T-helper 1 cell (primary cell): ENCODE measurements at places on chromosomes 7 and 10.

DNA sequence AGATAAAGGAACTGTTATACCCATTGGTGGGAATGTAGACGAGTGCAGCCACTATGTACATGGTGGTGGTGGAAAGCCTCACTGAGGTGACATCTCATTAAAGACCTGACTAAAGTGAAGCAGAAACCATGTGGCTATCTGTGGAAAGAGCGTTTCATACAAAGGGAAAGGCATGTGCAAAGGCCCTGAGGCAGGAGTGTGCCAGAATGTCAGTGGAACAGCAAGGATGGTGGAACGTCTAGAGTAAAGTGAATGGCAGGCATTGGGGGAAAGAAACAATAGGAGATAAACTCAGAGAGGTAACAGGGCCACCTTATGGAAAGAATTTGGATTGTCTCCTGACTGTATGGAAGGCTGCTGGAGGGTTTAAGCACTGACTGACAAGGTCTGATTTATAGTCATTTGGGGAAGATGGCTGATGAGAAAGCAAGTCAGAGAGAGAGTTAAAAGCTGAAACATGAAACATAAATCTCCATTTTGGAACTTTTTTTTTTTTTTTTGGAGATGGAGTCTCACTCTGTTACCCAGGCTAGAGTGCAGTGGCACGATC lies 245.7 kb downstream of the STK31 start:
- no peak for DNase-seq

- DNase-seq: no peak
Measured at GRCh38 chr7:128356546-128357216, 4.8 kb downstream of the PRRT4 start.

DNA sequence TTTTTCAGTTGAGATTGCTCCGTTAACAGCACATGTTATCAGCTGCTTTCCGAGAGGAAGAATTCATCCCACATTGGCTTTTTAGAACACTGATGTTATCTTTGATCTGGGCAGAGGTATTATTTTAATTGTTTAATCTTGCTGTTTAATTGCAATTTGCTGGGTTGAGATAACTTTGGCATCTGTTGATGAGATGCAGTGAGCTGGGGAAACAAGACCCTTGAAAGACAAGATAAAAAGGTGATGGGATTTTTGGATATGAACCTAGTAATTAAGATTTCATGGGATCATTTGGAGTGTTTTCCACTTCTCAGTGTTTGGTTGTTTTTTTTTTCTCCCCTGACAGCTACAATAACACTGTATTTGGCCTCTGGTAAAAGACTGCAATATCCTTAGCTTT lies 4.5 kb downstream of the CELF2 start:
- DNase-seq: no peak

- DNase-seq: no peak
Measured at GRCh38 chr7:106731187-106731586, 70.2 kb upstream of the CCDC71L start.

GRCh38 chr10:100978121-100978900 lies 9.0 kb downstream of the MRPL43 start:
- DNase-seq: no peak

GRCh38 chr7:99863847-99864440 lies 12.9 kb downstream of the OR2AE1 start:
- no peak for DNase-seq

DNA sequence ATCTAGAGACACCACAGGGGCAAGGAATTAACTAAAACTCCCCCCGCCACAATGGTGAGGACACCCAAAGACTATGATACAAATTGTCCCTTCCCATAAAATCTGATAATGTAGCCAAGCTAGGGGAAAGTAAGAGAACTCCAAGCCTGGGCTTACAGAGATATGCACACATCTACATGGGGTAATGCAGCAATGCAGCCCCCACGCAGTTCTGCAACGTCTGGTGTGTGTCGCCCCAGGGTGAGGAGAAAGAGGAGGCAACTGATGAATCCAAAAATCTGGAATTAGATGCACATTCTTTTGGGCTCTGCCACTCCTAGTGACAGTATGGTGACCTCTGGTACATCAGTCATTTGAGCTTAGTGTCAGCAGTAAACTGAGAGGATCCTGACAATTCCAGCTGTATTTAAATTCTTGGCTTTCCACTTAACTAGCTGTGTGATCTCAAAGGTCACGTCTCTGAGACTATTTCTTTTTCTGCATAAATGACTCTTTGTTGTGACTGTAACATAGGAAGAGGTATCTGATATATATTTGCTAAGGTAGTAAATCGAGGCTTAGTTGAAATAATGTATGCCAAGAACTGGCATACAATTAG lies 51.5 kb downstream of the PIP4K2A start:
- no peak for DNase-seq

DNA sequence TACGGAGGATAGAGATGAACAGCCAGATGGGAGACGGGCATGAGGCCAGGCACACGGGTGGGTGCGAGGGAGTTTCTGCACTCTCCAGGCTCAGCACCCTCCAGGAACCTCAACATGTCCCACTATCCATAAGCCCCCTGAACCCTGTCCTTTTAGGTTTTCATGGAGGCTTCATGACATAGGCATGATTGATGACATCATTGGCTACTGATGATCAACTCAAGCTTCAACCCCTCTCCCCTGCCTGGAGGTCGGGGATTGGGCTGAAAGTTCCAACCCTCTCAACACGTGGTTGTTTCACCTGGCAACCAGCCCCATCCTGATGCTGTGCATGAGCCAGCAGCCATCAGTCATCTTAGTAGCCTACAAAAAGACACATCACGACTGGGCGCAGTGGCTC lies 360.7 kb upstream of the AUTS2 start:
- DNase-seq: no peak

DNA sequence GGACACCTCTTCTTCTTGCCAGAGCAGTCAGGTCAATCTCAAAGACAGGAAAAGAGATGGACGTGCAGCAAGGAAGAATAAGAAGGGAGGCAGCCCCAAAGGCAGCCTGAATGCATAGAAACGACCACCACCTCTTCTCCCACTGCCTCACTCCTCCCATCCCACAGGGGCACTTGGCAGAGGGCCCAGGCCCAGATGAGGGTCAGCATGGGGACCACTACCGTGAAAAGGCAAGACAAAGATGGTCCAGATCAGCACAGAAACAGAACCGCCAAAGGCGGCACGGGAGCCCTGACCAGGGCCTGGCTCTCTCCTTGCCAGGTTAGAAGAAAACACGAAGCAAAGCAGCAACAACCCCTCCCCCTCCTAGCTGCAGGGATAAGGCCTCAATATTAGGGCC lies 1.9 kb upstream of the NDST2 start:
- no peak for DNase-seq

- no peak for DNase-seq
Measured at GRCh38 chr10:124095096-124095495, 1.7 kb upstream of the CHST15 start.

DNA sequence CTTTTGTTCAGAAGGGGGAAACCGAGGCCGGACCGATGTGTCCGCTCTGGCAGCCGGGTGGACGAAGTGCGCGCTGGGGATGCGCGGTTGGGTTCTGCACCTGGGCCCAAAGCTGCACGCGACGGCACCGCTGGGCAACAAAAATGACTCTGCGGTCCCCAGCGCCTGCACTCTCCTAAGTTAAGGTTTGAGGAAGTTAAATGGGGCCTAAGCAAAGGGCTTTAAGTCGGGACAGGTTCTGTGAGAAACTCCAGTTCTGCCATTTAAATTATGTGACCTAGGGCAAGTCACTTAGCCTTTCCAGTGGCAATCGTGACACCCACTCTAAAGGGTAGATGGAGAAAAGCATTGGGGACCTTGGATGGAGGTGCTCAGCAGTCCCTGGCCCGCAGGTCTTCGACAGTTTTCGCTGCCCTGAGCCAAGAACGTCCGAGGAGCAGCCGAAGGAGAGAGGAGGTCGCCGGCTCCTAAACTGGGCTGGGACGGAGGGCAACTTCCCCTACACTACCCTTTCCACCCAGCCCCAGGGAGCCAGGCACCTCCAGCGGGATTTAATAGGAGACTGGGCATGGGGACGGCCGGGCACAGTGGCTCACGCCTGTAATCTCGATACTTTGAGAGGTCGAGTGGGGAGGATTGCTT lies 534 bp upstream of the ACBD5 start:
- no peak for DNase-seq

GRCh38 chr10:131972474-131973071 lies 9.2 kb downstream of the BNIP3 start:
- DNase-seq: no peak

DNA sequence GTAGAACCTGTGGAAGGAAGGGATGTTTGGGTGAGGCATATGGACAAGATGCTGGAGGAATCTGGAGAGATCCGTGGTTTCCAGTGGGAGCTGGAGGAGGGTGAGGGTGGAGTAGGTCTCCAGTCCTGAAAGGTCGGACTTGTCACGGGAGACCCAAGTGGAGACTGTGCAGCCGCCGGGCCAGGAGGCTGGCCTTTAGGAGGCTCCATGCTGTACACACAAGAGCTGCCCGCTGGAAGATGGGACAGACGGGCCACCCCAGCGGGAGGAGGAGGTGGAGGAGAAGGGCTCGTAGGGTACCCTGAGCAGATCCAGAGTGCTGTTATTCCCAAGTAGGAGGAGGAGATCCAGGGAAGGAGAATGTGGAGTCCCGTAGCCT lies 106.7 kb downstream of the NKX6-2 start:
- peak; percentile 3 for DNase-seq

DNA sequence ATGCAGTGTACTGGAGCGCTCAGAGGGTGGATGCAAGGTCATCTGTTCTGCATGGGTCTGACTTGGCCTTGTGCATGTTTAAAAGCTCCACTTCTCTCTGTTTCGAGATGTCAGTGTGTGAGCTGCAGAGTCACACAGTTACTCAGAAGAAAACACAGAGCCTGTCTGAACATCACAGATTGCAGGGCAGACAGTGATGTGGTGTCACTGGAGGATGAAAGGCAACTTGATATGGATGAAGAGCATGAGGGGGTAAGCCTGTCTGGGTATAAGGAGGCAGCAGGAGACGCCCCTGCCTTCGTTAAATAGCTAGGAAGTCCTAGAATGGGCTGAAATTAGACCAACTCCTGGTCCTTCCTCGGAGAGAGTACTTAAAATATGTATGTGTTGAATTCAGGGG lies 67.5 kb upstream of the LRRC18 start:
- no peak for DNase-seq

- DNase-seq: no peak
Measured at GRCh38 chr10:25107756-25108155, 67.0 kb upstream of the GPR158 start.

GRCh38 chr10:79049931-79050895 lies 18.6 kb upstream of the ZMIZ1 start:
- DNase-seq: no peak

GRCh38 chr10:59906417-59907202 lies at the start of gene CCDC6:
CCDC6 (minus strand) TSS chr10:59906556; CDS start chr10:59906424, 132 bp downstream.
- DNase-seq: peak; percentile 88

- DNase-seq: no peak
Measured at GRCh38 chr7:157738066-157738460, 401.3 kb downstream of the DNAJB6 start.

GRCh38 chr10:6498771-6499170 lies 81.3 kb downstream of the PRKCQ start:
- DNase-seq: peak; percentile 34

- DNase-seq: no peak
Measured at GRCh38 chr7:16204953-16205352, 216.4 kb downstream of the CRPPA start.

GRCh38 chr10:70809726-70810125 lies 6.0 kb upstream of the SGPL1 start:
- DNase-seq: no peak

GRCh38 chr7:39027491-39027890 lies 49.8 kb downstream of the POU6F2 start:
- DNase-seq: no peak

DNA sequence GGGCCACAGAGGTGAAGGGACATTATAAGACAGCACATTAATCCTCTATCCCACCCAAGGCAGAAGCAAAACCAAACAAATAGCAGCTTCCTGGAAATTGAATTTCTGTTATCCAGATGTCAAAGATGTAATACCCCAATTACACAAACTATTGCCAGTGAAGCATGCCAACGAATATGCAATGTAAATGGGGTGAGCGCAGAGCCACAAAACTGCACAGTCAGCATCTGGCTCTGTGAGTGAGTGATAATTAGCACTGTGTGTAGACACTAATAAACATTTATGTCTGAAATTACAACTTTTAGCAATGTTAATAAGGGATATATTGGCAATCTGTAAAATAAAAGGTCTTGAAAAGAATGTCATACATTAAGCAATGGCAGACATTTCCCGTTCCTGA lies 3.2 kb downstream of the BEND7 start:
- DNase-seq: no peak

DNA sequence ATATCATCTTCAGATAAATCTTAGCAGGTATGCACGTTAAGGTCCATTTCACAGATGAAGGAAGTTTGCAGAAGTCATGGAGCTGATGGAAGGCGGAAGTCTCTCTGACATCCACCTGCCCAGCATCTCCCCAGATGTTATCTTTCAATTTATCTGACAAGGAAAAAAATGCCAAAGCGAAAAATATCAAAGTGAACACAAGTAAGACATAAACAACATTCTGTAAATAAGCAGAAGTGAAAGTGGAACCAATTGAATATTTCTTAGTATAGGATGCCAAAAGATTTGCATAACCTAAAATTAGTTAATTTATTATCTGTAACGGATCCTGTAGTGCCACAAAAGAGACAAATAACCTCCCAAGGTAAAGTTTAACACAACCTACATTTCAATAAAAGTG lies 73.6 kb upstream of the NEBL start:
- no peak for DNase-seq

GRCh38 chr7:46557781-46558180 lies 636.7 kb upstream of the IGFBP3 start:
- no peak for DNase-seq

GRCh38 chr10:28403090-28403489 lies 100.2 kb upstream of the MPP7 start:
- DNase-seq: no peak

DNA sequence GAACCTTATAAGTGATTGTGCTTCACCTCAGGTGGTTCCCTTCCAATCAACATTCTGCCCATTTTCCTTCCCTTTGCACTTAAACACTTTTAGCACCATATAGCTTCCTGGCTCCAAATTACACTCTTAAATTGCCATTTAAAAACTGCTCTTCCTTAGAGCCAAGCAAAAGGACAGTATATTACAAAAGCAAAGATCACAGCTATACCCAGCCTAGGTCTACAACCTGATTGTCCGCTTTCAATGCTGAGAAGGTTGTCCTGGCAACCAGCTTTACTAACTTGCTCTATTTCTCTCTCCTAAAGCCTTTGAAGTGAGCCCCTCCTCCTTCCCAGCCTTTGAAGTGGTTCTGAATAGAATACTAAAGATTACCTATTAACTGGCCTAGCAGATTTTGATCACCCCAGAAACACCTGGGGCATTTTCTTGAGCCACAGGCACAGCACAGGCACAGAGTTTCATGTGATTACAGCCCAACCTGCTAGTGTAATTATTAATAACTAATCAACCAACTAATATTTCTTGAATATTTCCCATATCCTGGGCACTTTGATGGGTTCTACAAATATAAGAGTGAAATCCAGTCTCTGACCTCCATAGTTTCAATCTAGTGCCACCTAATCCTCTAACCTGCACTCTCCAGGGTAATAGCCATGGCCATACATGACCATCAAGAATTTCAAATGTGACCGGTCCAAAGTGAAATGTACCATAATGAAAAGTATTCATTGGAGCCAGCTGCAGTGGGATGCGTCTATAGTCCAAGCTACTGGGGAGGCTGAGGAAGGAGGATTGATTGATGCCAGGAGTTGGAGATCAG lies 63.6 kb upstream of the TRIM24 start:
- DNase-seq: no peak

- no peak for DNase-seq
Measured at GRCh38 chr10:23818484-23818883, 379.6 kb downstream of the OTUD1 start.

GRCh38 chr7:1851721-1852516 lies 181.8 kb downstream of the ELFN1 start:
- DNase-seq: no peak
